ENCODE measurements at places on chromosomes 3 and 15.

DNA sequence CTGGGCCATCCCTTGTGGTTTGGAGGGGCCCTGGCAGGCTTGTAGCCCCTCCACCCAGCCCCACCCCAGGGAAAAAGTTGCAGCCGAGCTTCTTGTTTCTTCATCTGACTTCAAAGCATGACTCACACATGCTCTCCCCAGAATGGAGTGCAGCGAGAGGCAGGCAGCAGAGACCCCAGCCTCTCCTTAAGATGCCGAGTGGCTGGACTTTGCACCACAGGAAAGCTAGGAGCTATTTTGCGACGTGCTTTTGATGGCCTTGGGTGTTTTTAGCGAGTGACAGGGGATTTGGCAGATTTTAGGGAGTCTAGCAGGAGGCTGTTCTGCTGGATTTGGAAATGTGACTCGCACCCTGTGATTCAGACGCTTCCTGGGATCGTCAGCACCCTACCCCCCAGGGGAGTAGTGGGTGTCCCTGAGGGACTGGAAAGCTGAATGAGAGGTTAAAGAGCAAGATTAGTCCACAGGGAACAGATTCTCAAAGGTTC is 14.2 kb downstream of the BAHD1 start:
- DNase-seq, result no peak

DNA sequence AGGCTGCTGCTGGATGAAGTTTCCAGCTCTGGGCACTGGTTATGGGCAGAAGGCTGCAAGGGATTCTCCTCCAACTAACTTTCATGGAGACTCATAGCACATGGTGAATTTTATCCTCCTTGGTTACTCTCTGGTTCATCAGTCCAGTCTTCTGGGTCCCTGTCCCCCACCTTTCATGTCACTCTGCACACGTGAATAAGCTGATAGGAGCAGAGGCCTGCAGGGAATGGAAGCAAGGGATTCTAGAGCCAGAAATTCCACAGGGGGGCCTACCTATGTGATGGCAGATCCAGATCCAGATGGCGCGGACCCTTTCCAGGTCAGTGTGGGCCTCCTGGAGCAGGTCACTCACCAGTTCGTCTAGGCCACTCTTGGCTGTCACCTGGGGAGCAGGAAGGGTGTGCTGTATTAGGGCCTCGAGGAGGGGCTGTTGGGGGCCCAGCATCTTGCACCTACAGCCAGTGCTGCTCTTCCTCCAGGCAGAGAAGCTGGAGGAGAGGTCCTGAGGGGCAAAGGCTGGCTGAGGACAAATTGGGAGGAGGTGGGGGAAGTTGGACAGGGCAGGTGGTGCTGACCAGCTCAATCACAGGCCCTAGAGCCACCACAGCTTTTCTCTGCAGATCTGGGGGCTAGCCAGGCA is 30.2 kb downstream of the KY start:
- no peak for DNase-seq

DNA sequence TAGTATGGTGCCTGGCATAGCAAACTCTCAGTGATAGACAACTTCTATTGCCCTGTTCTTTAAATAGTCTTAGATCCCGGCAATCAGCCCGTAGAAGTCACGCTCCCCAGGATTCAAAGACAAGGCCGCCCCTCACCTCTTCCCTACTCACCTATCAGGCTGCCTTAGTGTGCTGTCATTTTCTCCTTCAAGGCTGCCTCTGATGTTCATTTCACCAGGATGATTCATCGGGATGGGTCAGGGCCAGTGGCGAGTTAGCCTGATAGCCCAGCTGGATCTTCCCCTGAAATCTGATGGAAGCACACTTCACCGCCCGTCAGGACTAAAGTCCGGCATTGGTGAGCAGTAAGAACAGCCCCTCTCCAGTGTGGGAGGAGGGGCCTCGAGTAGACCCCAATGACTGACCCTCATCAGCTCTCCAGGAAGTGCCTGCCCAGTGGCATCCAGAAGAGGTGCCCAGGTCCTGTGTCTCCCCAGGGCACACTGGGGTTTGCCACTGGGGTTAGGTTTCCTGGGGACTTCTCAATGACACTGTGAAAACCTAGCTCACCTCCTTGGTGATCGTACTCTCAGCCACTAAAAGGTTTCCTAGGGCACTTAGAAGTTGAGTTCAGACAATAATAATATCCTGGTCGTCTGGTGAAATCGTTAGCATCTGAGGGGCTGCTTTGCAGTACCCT is 37.5 kb downstream of the TPM1 start:
- DNase-seq, result no peak

DNA sequence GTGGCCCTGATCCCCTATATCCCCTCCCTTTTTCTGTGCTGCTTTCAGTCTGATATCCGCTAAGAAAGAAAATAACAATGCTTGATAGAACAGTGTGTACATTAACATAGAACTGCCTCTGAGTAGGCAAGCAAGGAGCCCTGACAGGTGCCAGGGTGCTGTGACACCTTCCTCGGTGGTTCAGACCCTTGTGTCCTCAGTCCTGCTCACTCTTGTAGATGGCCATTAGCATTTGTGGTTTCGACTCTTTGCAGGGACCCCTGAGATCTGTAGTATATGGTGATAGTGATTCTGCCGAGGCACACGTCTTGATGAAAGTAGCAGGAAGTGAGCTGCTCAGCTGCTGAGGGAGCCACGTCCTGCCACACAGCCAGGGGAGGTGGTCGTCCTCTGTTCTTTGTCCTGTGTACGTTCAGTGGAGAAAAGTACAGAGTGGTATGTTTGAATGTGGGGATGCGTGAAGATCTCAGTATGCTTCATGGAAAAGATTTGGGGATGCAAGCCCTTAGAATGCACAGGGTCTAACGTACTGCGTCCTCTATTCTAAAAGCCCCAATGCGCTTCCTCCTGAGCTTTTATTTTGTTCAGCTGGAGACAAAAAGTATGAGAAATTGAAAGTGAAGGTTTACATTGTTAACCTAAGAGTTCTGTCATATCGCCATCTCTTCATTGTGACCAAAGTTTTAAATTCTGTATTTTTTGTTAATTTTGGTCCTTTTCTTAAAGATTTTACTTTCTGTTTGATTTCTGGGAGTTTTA is 35.4 kb downstream of the PXYLP1 start:
- no peak for DNase-seq

DNA sequence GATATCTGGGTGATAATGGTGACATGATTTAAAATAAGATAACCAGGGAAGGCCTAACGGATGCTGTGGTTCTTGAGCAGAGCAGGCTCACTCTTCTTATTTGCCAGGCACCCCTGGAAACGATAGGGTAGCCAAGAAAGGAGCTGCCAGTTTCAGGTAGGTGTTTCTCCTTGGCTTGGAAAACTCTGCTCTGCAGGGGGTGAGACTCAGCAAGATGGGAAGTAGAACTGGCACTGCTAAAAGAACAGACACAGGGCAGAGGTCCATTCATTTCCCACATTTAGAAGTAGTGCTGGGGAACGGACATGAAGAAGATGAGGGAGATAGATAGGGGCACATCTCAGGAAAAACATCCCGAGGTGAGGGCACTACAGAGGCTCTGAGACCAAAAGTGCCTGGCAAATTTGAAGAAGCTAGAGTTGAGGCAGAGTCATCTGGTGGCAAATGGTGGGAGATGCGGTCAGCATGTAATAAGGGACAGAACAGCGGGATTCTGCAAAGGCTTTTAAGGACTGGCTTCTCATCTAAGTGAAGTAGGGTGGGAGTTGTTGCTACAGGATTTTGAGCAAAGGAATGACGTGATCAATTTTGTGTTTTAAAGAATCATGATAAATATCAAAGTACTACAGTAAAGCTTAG is 323.4 kb upstream of the PLSCR5 start:
- no peak for DNase-seq

DNA sequence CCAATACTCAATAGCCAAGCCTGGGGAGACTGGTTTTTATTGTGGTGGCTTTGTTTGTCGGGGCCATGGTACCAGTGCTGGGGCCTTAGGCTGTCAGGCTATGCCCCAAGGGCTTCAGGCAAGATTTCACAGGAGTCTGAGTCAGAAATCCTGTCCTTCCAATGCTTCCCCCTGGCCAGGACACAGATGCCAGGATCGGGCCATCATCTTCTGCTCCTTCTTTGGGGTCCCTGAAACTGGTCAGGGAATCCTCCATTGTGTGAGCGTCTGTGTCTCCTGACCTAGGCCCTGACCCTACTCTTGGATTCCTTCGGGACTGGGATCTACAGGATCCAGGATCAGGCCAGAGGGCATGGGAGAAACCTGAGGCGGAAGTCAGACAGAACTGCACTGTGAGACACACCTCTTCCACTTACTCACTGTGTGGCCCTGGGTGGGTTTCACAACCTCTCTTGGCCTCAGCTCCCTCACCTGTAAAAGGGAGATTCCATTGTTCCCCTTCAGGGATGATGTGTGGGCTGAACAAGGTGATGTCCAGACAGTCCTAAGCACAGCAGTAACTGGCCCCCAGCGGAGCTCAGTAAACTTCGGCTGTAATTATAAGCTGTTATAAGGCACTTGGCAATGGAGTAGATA is 292.7 kb downstream of the UACA start:
- DNase-seq, result no peak

GRCh38 chr15:24734396-24734795 is 58.8 kb downstream of the NPAP1 start:
- DNase-seq, result no peak

GRCh38 chr3:112778353-112778948 is 68.2 kb downstream of the CD200R1L start:
- no peak for DNase-seq
